Activated T-helper 2 cell treated with anti-CD3 and anti-CD28 coated beads, Interferon-gamma antibody, Interleukin-2, Interleukin-4, amounts not matched to agents 10 μg/mL and 5 μg/mL and 100 μg/mL, durations not matched to agents 14 hours and 24 hours and 36 hours (primary cell): ENCODE measurements at places on chromosomes 6 and 20.

DNA sequence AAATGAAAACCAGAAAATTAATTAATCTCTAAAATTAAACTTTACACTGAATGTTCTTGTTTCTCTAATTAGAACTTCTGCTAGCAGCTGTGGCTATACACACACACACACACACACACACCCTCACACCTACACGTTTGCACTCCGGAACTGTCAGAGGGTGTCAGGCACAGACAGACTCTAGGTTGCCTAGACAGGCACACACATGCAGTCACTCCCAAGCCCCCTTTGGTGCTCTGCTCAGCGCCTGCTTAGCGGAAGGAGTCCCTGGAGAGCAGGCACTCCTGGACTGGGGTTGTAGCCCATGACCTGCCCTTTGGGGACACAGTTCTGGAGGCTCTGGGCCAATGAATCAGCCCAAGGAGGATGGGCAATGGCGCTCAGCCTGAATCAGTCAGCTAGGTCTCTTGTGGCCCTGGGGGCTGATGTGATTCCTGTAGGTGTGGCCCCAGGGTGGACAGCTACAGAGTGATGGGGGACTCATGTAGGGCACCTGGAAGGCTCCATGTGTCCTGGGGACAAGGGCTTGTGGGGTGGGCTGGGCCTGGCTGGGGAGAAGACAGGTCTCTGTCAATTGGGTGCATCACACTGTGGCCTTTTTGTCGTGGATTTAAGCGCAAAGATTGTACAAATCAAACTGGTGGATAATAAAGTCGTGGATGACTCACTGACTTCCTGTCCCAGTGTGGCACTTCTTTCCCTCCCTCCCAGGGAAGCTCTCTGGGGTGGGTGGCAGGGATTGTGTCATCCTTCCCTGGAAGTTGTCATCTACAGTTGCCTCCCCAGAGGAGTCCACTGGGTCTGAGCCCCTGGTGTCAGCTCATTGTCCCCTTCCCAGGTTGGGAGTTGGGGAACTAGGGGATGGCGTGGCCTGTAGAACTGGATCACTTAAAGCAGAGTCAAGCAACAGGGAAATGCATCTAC is 8.8 kb downstream of the TMEM151B start:
- no peak overlapping the region for H3K4me3 ChIP-seq
- no peak overlapping the region for H3K27ac ChIP-seq
- no peak for DNase-seq

GRCh38 chr6:147508042-147508865 is at the start of gene SAMD5:
Gene SAMD5 (plus strand): TSS chr6:147508690. CDS start chr6:147508929, 239 bp downstream.
- no peak for DNase-seq
- H3K4me1 ChIP-seq = peaks cover 12% of the 10 kb centered on the region
- H3K36me3 ChIP-seq = no peaks in the 10 kb centered on the region
- peak within 1 kb of the TSS; percentile 74 for H3K4me3 ChIP-seq
- H3K27ac ChIP-seq = no peak within 1 kb of the TSS
- peaks cover 57% of the 10 kb centered on the region for H3K27me3 ChIP-seq

- no peaks in the 10 kb centered on the region for H3K4me1 ChIP-seq
- H3K36me3 ChIP-seq = no peaks in the 10 kb centered on the region
- DNase-seq = no peak
- H3K27me3 ChIP-seq = no peaks in the 10 kb centered on the region
Measured at GRCh38 chr6:120556491-120556890, 777.8 kb downstream of the TBC1D32 start.

- no peak overlapping the region for H3K4me3 ChIP-seq
- no peaks in the 10 kb centered on the region for H3K27me3 ChIP-seq
- H3K27ac ChIP-seq = no peak overlapping the region
- peaks cover 28% of the 10 kb centered on the region for H3K36me3 ChIP-seq
- DNase-seq = no peak
Measured at GRCh38 chr6:157209865-157210530, 113.3 kb downstream of the TMEM242 start.

GRCh38 chr6:139708337-139709199 is 334.1 kb upstream of the CITED2 start:
- H3K36me3 ChIP-seq = no peaks in the 10 kb centered on the region
- no peak overlapping the region for H3K4me3 ChIP-seq
- H3K27me3 ChIP-seq = peaks cover 10% of the 10 kb centered on the region
- DNase-seq = no peak
- H3K27ac ChIP-seq = no peak overlapping the region
- no peaks in the 10 kb centered on the region for H3K4me1 ChIP-seq

- H3K36me3 ChIP-seq = no peaks in the 10 kb centered on the region
- H3K4me1 ChIP-seq = no peaks in the 10 kb centered on the region
- H3K27ac ChIP-seq = no peak overlapping the region
- no peaks in the 10 kb centered on the region for H3K27me3 ChIP-seq
Measured at GRCh38 chr6:129114636-129115391, 231.9 kb downstream of the LAMA2 start.

- no peaks in the 10 kb centered on the region for H3K4me1 ChIP-seq
- H3K27ac ChIP-seq = no peak overlapping the region
- no peaks in the 10 kb centered on the region for H3K36me3 ChIP-seq
- no peaks in the 10 kb centered on the region for H3K27me3 ChIP-seq
Measured at GRCh38 chr20:48282591-48283228, 497.4 kb upstream of the SULF2 start.

- H3K27me3 ChIP-seq = peaks cover 75% of the 10 kb centered on the region
- H3K36me3 ChIP-seq = no peaks in the 10 kb centered on the region
- DNase-seq = no peak
Measured at GRCh38 chr6:98832284-98833056, 1.9 kb upstream of the POU3F2 start.

GRCh38 chr20:36493051-36493800 is 48.1 kb upstream of the MYL9 start:
- no peak for DNase-seq
- H3K27me3 ChIP-seq = no peaks in the 10 kb centered on the region
- H3K4me1 ChIP-seq = peaks cover 28% of the 10 kb centered on the region
- H3K36me3 ChIP-seq = peaks cover 6% of the 10 kb centered on the region
- H3K27ac ChIP-seq = peak overlapping the region; percentile 28

GRCh38 chr20:61369731-61370520 is 117.9 kb downstream of the CDH4 start:
- H3K4me3 ChIP-seq = no peak overlapping the region
- no peak for DNase-seq
- no peaks in the 10 kb centered on the region for H3K36me3 ChIP-seq
- H3K27me3 ChIP-seq = no peaks in the 10 kb centered on the region
- H3K27ac ChIP-seq = no peak overlapping the region
- H3K4me1 ChIP-seq = no peaks in the 10 kb centered on the region

GRCh38 chr6:31321820-31322219 is 35.2 kb downstream of the HLA-B start:
- no peak for DNase-seq
- H3K4me3 ChIP-seq = no peak overlapping the region
- H3K4me1 ChIP-seq = no peaks in the 10 kb centered on the region
- no peak overlapping the region for H3K27ac ChIP-seq
- peaks cover 53% of the 10 kb centered on the region for H3K27me3 ChIP-seq

DNA sequence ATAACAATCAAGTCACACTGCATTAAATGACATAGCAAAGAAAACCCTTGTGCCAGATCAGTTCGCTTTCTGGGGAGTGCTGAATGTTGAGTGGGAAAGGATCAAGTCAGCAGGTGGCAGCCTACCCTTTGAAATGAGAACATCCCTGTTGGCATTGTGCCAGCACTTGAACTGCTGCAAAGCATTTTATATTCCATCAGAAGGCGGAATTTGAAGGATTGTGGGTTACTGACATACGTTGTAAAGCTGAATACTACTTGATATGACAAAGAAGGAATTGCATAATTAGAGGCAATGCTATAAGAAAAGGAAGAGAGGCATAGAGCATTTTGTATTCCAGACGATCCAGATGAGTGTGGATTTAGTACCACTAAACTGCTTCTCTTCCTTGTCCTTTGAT is 26.5 kb downstream of the BCKDHB start:
- no peaks in the 10 kb centered on the region for H3K27me3 ChIP-seq
- no peak overlapping the region for H3K27ac ChIP-seq
- no peak overlapping the region for H3K4me3 ChIP-seq

- H3K27ac ChIP-seq = no peak overlapping the region
- peaks cover 20% of the 10 kb centered on the region for H3K27me3 ChIP-seq
- peaks cover 2% of the 10 kb centered on the region for H3K4me1 ChIP-seq
- no peaks in the 10 kb centered on the region for H3K36me3 ChIP-seq
Measured at GRCh38 chr6:169960886-169961611, 209.6 kb downstream of the ERMARD start.

DNA sequence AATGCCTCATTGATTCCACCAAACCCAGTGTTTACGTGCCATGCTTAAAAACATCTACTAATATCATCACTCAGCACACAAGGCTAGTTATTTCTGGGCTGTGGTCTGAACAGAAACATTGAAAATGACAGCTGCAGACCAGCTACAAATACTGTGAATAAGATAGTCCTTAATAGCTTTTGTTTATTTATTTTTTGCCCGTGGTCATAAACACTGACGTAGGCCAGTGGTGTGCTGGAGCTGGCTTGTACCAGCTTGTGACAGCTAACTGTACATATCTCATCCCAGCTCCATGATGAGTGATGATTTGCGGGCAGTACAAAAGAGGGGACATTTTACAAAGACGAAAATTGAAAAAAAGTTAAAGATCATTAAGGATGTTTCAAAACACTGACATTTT is 1057.0 kb downstream of the EPHA7 start:
- no peak overlapping the region for H3K27ac ChIP-seq
- DNase-seq = no peak
- H3K4me3 ChIP-seq = no peak overlapping the region
- H3K4me1 ChIP-seq = no peaks in the 10 kb centered on the region
- no peaks in the 10 kb centered on the region for H3K27me3 ChIP-seq

GRCh38 chr6:17845598-17845997 is 138.9 kb upstream of the NUP153 start:
- no peak overlapping the region for H3K27ac ChIP-seq
- peaks cover 5% of the 10 kb centered on the region for H3K27me3 ChIP-seq
- no peak for DNase-seq
- no peak overlapping the region for H3K4me3 ChIP-seq
- H3K4me1 ChIP-seq = no peaks in the 10 kb centered on the region
- no peaks in the 10 kb centered on the region for H3K36me3 ChIP-seq

- peaks cover 76% of the 10 kb centered on the region for H3K36me3 ChIP-seq
- H3K4me1 ChIP-seq = no peaks in the 10 kb centered on the region
- H3K27me3 ChIP-seq = no peaks in the 10 kb centered on the region
- no peak overlapping the region for H3K4me3 ChIP-seq
- H3K27ac ChIP-seq = no peak overlapping the region
Measured at GRCh38 chr6:53258774-53259155, 90.0 kb downstream of the ELOVL5 start.
